ENCODE measurements at places on chromosomes 2 and 18. TPM values are rescaled to one million over a fixed set of nuclear protein-coding genes. Genes with fewer than 3 reads are reported as not detected.

The ACADL gene
- not detected for total RNA-seq

The NEU2 gene
- total RNA-seq, result not detected

The PAIP2B gene
- 1.7 TPM for total RNA-seq

The GNLY gene
- total RNA-seq, result 569 TPM

The CCDC150 gene
- total RNA-seq, result 12.1 TPM

The NPAS2 gene
- 0.55 TPM for total RNA-seq

The FOXD4L1 gene
- total RNA-seq, result 0.23 TPM

The REG3G gene
- total RNA-seq, result not detected

The CD207 gene
- total RNA-seq, result not detected

The UGT1A8 gene
- total RNA-seq, result not detected

The SCYGR6 gene
- total RNA-seq, result not detected

The SPATA3 gene
- total RNA-seq, result not detected

The FEV gene
- not detected for total RNA-seq

The SCN2A gene
- not detected for total RNA-seq

The DSG4 gene
- total RNA-seq, result not detected

The ASAP2 gene
- total RNA-seq, result 0.25 TPM

The KCNJ3 gene
- not detected for total RNA-seq

The UGT1A10 gene
- not detected for total RNA-seq

The CHN1 gene
- 1.5 TPM for total RNA-seq

The FTCDNL1 gene
- 0.86 TPM for total RNA-seq

The NIFK gene
- total RNA-seq, result 63.4 TPM

The TPO gene
- total RNA-seq, result not detected

The FAM161A gene
- total RNA-seq, result 2.5 TPM

All from activated CD4-positive, alpha-beta memory T cell treated with anti-CD3 and anti-CD28 coated beads, Interleukin-2, amount 10 ng/mL, durations not matched to agents 7 days and 5 days (primary cell).